Stimulated activated CD4-positive, alpha-beta T cell treated with anti-CD3 and anti-CD28 coated beads, Interleukin-1b, Interleukin-23, amount 100 ng/mL, for 48 hours (primary cell): ENCODE measurements at places on chromosomes 3 and 15.

DNA sequence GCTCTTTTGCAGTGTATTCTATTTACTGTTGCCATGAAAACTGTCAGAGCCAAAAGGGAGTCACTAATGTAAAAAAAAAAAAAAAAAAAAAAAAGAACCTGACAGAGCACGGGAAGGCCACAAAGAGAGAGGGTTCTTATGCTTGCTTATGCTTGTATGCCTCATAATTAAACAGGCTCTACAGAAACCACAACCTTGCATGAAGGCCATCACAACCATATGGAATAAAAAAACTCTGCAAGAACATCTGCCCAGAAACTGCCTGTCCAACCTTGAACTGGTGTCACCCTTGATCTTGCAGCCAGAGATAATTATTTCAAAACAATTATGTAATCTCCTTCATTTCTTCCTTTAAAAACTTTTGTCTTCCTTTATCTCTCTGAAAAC is 50.1 kb downstream of the CFAP20DC start:
- DNase-seq: no peak

- DNase-seq: no peak
Measured at GRCh38 chr15:53869044-53869805, 109.0 kb upstream of the UNC13C start.

DNA sequence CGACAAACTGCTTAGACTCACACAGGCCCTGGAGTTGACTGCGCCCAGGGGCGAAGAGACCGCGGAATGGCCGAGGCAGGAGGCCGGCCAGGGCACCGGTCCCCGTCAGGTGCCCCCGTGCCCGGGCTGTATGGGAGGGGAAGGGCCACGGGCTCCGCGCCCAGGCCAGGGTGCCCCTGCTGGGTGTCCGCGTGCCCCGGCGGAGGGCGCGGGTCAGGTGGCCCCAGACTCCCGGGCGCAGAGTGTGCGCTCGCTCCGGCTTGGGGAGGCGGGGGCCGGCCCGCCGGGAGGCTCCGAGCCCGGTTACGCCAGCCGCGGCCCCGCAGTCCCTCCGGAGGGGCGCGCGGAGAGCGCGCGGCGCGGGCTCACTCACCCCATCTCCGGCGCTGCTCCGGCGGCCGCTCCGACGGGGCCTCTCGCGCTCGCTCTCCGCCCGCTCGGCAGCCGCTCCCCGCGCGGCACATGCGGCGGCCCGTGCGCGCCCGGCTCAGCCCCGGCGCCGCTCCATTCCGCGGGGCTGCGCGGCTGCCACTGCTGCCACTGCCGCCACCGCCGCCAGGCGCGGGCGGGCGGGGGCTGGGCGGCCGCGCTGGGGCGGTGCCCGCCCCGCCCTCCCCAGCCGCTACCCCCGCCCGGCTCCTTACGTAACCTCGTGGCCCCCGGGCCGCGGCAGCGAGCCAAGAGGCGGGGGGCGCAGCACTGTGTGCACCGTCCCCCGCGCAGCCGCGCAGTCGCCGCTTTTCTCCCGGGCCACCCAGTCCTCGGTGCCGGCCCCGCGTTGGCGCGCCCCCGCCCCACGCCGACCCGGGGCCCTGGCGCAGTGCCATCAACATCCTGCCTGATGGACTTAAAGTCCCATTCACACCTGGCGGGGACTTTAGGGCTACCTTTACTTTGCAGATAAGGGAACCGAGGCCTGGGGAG is at the start of gene HOMER2:
TSS of gene HOMER2 (minus strand) at position 563 of the 924 bp plus-strand sequence. CDS start at position 378, 185 bp downstream.
- DNase-seq: no peak

- peak; percentile 73 for DNase-seq
Measured at GRCh38 chr3:71219744-71220638, 363.5 kb downstream of the FOXP1 start.

- no peak for DNase-seq
Measured at GRCh38 chr3:165148876-165149441, 47.2 kb downstream of the SLITRK3 start.
